T-helper 2 cell treated with Interferon-gamma antibody and Interleukin-4, amounts not matched to agents 5 μg/mL and 100 μg/mL, for 36 hours (primary cell): ENCODE measurements at places on chromosomes 3 and 15.
A peak's percentile ranks its signal among the peaks of the same experiment; 100 is the strongest.

DNA sequence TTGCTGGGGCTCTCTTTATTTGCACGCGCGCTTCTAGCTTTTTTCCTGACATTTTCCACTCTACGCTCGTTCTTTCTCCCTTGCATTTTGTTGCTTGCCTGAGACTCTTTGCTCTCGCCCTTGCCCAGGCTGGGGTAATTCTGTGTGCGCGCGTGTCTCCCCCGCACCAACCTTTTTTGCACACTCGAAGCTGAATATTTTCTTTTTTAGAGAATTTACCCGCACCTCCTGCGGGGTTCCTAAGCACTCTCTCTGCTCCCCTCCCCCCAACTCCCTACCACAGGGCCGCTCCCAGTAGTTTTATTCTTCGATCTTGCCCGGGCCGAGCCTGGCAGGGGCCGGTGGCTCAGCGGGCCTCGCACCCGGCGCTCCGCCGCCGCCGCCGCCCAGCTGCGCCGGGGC, 732 bp downstream of the FAM43A start:
- peak; percentile 7 for DNase-seq

GRCh38 chr3:135083179-135083578, 288.1 kb downstream of the EPHB1 start:
- no peak for DNase-seq

DNA sequence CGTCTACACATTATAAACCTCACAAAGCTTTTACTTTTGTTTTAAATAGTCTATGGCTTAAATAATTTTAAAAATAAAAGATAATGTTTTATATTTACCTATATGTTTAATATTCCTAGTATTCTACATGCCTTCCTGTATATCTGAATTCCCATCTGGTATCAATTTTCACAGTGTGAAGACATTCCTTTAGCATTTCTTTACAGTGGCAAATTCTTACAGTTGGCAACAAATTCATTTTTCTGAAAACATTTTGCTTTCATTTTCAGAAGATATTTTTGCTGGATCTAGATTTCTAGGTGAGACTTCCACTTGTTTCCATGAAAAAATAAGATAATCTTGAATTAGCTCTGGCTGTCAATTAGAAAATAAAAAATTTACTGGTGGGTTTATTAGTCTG, 471.4 kb upstream of the NAALADL2 start:
- DNase-seq = no peak

DNA sequence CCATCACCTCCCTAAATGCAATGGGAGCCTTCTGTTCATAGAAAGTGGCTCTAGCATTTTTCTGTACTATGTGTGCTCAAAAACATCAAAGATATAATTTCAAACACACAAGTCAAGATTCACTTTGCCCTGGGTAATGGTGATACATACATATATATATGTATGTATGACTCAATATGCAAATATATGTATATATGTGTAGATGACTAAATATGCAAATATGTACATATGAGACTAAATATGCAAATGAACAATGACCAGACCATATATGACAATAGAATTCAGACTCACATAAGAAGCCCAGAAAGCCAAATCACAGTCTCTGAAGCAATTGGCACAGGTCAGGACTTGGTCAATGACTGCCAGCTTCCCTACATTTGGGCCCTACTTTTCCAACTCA, 36.9 kb upstream of the SNRK start:
- DNase-seq = no peak

DNA sequence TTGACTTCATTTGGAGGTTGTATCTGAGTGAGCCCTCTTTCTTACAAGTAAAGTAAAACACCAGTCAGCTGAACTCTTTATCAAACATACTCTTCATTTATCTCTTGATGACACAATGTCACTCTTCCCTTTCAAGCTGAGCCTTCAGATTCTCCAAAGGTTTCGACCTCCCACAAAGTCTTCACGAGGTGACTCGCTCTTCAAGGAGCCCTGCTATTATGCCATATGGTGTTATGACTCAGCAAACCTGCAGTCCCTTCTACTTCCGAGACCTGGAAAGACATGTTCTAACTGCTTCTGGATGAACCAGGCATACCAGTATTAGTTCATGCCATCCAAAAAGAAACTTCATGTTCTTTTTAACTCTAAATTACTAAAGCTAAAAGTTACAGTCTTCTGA, 23.1 kb downstream of the AADAC start:
- no peak for DNase-seq

DNA sequence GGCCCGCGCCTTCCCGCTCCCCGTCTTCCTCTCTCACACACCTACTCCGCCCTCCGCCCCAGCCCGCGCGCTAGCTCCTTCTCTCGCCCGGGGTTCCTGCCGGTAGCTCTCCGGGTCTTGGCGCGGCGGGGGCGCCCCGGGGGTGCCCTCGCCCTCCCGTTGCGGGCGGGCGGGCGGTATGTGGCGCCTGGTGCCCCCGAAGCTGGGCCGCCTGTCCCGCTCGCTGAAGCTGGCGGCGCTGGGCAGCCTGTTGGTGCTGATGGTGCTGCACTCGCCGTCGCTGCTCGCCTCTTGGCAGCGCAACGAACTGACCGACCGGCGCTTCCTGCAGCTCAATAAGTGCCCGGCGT, 507 bp downstream of the DIPK2A start:
- no peak for DNase-seq

DNA sequence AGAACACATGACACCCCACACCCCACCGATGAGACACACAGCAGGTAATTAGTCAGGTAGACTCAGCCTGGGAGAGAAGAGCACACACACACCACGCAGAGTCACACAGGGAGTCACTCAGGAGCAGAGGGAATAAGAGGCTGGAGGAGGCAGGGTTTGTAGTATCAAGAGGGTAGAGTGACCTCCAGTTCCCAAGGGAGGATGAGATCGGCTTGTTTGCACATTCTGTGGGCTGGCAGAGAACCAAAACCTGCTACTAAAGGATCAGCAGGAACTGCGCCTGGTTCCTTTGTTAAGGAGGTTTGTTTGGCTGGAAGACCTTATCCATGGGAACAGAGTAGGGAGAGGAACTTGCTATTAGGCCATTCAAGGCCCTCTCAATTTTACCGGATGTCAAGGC, 281.4 kb upstream of the SLCO3A1 start:
- DNase-seq = no peak

- no peak for DNase-seq
Measured at GRCh38 chr3:59884409-59884808, 834.6 kb upstream of the CFAP20DC start.

DNA sequence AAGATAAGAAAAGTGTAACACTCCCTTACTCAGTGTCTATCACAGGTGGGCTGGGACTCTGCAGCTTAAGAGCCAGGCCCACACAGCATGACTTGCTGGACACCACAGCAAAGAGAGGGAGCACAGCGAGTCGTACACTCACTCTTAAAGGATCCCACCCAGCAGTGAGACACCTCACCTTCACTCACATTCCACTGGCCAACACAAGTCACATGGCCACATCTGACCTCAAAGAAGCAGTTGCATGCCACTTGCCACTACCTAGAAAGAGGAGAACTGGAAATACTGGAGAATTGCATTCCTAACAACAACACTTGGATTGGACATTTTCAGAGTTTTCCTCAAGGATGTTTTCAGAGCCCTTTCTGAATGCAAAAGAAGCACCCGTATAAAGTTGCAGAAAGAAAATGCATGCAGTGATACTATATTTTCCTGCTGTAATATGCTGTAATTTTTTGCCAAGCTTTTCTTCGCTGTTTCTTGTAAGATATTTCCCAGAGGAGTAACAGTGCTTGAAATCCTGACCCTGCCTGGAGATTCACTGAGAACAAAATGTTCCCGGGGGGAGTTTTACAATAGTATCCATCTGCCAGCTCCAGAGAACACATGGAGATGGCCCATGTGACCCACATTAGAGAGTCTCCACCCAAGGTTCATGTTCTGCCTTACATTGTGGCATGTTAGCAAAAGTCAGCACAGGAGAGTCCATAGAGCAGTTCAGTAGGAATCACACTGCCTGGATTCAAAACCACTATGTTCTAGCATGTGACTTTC, 42.2 kb downstream of the TRIM42 start:
- no peak for DNase-seq

GRCh38 chr15:83581381-83581780, 72.5 kb upstream of the ADAMTSL3 start:
- no peak for DNase-seq

GRCh38 chr15:87228460-87228859, 1028.1 kb downstream of the NTRK3 start:
- DNase-seq = no peak

DNA sequence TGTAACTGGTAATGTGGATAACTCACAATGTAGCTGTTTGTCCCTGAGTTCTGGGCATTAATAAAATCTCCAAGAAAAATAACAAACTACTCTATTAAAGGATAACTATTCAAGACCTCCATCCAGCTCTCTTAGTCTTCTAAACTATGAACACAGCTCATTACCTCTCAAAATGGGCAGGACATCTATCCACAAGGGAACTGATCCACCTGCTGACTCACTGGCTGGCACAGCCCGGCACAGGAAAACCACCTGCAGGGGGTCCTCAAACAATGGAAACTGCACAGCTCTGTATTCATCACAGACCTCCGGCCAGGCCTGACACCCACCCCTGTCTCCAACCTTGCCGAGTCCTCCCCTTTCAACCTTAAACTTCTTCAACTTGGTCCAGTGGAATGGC, 255.4 kb downstream of the TJP1 start:
- no peak for DNase-seq

DNA sequence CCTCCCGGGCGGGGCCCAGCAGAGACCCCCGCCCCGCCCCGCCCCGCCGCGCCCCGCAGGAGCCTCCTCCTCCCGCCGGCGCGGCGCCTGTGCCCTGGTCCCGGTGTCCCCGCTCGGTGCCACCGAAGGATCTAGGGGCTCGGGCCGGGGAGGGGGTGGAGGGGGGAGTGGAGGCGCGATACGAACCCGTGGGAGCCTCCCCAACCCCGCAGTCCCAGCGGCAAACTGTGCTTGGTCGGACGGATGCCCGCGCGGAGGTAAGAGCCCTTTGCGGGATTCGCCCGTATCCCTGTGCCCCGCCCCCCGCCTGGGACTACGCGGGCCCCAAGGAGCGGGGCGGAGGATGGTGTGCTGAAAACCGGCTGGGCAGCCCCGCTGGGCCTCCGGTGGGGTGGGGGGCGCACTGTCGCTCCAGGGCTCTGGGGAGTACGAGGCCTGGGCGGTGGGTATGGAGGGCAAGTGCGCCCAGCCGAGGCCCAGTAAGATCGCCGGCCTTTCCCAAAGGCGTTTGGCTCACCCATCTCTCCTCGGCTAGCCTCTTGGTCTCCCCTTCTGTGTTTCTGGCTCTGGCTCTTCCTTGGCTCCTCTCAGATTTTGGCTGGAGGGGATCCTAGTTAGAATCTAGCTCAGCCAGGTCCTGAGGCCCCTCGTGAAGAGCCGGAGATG, 65.6 kb upstream of the POLG start:
- no peak for DNase-seq

- no peak for DNase-seq
Measured at GRCh38 chr15:70314688-70315087, 217.0 kb upstream of the TLE3 start.

- peak; percentile 23 for DNase-seq
Measured at GRCh38 chr15:75578173-75578947, 755 bp downstream of the PTPN9 start.

DNA sequence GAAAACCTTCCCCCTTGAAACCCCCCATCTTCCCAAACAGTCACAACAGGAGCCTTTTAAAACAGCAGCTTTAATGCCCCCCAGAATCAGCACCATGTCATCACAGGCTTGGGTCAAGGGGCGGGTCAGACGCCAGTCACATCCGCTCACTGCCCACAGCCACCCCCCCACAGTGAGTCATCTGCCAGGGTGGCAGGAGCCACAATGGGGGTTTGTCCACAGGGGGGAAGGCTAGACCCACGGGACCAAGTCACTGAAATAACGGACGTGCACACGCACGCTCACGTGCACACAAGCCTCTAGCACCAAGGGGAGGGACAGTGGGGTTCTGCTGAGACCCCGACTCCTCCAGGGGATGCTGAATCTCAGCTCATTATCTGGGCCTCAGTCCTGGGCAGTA, 441 bp upstream of the UCN2 start:
- peak; percentile 14 for DNase-seq

DNA sequence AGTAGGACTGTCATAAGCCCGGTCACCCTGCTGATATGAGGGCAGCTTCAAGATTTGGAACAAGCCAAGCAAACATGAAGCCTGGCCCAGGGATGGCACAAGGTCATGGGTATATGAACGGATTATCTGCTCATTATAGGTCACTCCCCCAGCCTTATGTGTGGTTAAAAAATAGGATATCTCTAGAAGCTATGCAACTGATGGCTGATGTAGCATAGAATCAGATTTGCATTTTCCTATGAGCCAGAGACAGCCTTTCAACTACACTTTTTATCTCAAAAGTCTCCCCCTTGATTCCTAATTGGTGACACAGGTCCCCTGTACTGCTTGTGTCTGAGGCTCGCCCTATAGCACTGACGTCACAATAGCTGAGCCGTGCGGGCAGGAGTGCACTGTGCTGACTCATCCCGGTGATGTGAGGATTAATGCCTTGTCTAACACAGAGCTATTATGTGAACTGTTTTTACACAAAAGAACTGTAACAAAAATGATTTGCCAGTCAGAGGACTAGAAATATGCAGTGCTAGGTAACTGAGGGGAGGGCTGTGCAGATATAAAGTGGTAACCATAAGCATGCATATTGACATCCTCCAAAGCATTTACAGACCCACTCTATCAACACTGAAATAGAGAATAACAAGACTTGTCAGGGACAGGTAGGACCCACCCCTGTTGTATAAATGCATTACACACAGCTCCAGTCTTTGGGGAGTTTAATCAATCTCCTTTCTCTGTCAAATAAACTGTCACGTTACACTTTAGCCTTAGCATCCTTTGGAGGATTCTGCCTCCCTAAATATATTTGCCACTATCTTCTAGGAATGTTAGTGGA, 204.9 kb downstream of the TIGIT start:
- DNase-seq = no peak

DNA sequence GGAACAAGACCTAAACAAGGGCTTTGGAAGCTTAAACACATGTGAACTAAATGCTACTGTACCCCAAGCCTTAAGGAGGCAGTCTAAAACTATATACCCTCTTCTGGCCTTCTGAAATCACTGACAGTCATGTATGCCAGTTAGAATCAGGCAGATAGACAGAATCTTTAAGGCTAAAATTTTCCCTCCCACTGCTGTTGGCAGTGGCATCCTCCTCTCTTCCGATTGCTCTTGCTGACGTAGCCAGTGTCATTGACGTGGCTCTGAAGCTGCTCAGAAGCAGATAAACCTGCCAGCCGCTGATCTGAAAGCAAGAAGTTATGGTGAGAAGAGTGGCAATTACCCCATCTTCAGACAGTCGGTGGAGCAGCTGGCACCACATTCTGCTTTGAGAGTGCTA, 3.3 kb downstream of the RYR3 start:
- DNase-seq = no peak

DNA sequence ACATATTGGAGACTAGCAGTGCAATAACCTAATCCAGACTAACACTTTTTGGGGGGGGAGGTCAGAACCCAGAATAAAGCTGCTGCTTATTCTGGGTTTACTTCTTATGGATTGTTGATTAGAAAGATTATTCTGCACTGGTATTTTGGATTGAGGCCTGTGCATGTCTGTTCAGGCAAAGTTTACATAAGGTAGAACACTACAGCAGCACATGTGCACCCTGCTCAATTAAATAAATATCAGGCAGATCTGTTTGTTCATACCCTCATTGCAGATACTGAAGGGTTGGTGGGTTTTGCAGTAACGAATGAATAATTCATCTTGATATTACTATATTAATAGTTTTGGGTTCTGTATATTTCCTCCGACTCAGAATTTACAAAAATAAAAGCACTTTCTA, 19.1 kb downstream of the ARIH1 start:
- DNase-seq = no peak
